ENCODE measurements at places on chromosomes 4 and X.

DNA sequence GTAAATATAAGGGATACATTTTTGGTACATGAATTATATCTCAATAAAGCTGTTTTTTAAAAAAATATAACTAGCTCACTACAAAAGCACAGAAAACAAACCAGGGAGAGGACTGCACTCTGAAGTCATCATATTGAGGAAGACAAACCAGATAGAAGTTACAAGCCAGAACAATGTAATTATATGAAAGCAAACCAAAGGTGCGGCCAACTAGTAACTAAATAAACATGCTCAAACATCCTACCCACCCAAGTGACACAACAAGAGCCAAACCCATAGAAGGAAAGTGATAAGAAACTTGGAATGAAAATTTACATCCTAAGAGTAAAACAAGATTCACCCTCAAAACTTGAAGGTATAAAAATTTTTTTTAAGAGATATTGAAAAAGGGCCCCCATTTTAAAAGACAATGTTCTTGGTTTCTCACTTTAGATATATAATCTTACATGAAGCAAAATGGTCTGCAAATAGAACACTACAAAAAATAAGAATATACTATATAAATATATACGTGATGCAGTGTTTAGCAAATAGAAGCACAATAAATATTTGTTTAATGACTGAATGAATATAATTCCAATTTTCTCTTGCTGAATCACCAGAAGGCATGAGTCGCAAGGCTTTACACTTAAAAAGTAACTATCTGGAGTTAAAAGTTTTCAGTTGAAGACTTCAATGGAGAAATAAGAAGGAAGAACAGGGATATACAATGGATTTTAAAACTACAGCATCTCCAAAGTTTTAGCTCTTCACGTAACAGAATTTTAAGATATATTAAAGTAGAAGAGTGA, 4.0 kb upstream of the SH3D19 start:
- DNase-seq, result no peak

DNA sequence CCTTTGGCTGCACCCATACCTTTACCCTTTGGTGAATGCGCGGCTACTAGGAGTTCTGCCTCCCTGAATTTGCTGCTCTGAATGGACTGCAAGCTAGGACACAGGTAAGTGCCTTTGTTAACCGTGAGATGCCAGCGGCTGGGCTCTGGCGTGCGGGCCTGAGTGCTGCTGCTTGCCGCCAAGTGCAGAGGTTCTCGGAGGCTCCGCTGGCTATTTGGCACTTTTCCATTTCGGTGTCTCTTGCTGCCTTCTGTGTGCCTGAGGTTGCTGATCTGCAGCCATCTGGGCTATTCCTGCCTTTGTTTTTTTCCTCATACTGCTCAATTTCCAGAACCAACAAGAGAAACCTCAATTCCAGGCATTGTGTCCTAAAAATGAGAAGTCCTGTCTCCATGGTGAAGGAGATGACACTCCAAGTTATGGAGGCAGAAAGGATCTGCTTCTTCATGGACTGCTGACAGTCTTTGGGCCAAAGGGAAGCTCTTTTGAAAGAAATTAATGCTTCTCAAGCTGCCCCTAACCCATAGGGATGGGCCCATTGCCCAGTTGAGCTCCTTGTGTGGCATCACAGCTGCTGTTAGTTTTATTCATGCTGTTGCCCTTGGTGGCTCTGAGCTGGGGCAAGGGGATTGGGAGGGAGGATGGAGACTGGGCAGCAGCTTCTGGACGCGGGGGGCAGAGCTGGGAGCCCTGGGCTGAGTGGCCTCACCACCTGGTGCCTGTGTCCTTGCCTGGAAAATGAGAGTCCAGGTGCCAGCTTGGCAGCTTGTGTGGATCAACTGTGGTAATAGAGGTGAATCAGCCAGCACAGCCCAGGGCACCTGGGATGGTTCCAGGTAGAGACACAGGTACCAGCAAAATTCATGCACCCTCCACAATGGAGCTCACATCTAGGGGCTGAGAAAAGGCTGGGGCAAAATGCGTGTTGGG, 3.8 kb upstream of the TBC1D14 start:
- DNase-seq, result peak; percentile 19

DNA sequence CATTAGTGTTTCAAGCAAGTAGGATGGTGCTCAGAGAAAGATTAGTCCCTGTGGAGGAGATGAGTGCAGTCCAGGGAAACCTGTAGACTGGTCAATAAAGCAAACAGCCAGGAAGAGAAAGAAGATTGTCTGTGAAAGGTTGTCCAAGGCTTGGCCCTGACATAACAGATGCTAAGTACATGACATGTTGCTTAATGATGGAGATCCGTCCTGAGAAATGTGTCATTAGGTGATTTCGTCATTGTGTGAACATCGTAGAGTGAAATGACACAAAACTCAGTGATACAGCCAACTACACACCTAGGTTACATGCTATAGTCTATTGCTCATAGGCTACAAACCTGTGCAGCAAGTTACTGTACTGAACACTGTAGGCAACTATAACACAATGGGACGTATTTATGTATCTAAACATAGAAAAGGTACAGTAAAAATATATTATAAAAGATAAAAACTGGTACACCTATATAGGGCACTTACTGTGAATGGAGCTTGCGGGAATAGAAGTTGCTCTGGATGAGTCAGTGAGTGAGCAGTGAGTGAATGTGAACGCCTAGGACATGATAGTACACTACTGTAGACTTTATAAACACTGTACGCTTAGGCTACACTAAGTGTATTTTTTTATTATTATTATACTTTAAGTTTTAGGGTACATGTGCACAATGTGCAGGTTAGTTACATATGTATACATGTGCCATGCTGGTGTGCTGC, 9.0 kb upstream of the PRSS48 start:
- no peak for DNase-seq

DNA sequence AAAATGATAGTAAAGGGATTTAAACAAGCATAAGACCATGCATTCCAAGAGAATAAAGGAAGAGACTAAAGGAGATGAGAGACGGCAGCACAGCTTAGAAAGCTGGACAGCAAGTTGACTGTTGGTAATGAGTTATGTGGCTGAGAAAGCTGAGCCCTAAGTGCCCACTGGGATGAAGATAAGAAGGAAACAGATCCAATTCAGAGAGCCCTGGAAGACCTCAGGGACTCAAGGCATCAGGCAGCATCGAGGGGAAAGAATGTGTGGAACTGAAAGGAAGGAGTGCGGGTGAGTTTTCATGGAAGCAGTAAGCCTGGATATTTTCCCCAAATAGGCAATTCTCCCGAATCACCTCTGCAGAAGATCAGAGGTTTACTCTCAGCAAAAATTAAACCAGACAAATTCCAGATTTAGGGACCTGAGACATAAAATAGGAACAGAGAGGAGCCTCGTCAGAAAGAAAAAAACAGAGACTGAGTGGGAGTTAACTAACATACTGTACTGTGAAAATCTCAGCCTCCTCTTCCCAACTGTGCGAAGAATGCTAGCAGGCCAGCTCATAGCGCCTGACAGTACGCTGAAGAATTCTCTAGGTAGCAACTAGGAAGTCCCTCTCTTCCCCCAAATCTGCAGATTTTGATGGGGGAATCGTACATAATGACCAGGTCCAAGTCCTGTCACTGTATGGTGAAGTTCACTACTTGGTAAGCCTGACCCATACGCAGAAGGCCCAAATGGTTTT, 187.7 kb upstream of the TAPT1 start:
- DNase-seq, result no peak

GRCh38 chr4:120753854-120754253, 168.7 kb downstream of the PRDM5 start:
- peak; percentile 35 for DNase-seq

DNA sequence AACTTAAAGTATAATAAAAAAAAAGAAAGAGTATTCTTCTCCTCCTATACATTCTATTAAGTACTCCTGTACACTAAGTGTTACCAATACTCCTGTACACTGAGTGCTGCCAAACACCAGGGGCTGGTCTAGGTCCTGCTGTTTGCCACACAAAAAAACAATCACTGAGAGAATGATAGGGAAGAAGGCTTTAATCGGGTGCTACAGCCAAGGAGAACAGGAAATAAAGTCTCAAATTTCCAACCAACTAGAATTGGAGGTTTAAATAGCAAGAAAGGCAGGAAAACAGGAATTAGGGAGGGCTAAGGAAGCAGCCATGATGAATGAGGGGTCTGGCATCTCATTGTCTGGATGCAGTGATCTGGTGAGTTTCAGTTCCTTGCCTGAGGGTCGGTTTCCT, 239.8 kb downstream of the ZNF674 start:
- DNase-seq, result no peak

DNA sequence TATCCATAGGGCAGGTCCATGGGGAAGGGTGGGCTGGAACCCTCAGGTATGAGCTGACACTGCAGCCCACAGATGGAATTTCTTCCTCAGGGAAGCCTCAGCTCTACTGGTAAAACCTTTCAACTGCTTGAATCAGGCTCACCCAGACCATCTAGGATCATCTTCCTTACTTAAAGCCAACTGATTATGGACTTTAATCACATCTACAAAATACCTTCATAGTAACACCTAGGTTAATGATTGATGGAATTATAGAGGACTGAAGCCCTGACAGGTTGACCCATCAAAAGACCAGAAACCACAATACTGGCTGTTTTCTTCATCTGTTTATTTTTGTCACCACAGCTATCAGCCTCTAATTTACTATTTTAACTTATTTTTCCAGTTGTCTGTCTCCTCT, 188.9 kb upstream of the BOD1L1 start:
- DNase-seq, result no peak

- no peak for DNase-seq
Observed at GRCh38 chr4:85986266-85986665, 373.6 kb downstream of the MAPK10 start.

GRCh38 chrX:13212191-13212651, 107.6 kb downstream of the ATXN3L start:
- DNase-seq, result peak; percentile 12

GRCh38 chrX:120560405-120560841, 339 bp downstream of the CUL4B start:
- DNase-seq, result peak; percentile 80

GRCh38 chrX:139691493-139691842, 16.5 kb downstream of the MCF2 start:
- peak; percentile 36 for DNase-seq

GRCh38 chr4:150491132-150492049, 90.6 kb upstream of the MAB21L2 start:
- peak; percentile 9 for DNase-seq

DNA sequence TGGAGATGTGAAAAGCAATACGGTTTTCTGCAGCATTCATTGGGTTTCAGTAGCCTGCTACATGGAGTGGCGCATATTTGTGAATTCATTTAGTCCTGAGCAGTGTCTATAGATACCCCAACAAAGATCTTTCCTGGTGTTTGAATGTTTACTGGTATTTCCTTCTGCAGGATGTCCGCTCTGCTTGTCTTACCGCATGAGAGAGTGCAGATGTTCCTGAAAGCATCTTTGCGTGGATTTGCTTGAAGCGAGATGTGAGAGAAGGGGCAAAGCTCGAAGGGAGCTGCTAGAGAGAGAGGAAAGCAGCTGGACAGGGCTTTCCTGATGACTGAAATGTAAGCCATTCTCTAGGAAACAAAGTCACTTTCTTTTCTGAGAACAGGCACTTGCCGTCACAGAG, 40.9 kb upstream of the GYPA start:
- DNase-seq, result no peak

GRCh38 chrX:132756439-132756838, 202.0 kb downstream of the HS6ST2 start:
- no peak for DNase-seq

DNA sequence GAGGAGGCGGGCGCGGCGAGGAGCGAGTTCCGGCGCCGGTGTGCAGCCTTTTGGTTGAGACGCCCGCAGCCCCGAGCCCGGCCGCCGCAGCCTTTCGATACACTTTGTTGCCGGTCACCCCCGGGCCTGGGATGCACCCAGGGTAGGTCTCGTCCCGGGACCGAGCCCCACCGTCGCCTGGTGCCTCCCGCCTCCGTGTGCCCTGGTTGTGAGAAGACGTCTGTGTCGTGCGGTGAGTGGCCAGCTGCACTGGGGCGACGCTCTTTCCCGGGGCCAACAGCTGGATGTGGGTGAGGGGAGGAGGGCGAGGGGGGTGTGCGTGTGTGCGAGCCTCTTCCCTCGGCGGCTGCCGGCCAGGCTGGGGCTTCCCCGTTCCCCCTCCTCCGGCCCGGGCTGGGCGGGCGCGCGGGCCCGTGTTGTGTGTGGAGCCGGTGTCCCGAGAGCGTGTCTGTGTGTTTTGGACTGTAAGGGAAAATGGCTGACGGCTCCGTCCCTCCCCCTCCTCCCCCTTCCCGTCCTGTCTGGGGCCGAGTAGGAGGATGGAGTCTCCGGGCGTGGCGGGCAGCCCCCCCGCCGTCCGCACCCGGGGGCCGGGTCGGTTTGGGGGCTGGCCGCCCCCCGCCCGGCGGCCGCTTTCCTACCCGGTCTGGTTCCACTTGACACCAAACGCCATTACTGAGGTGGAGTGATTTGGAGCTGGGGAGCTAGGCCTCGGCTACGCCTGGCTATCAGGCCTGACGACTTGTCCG, 807 bp downstream of the USP9X start:
- peak; percentile 82 for DNase-seq

DNA sequence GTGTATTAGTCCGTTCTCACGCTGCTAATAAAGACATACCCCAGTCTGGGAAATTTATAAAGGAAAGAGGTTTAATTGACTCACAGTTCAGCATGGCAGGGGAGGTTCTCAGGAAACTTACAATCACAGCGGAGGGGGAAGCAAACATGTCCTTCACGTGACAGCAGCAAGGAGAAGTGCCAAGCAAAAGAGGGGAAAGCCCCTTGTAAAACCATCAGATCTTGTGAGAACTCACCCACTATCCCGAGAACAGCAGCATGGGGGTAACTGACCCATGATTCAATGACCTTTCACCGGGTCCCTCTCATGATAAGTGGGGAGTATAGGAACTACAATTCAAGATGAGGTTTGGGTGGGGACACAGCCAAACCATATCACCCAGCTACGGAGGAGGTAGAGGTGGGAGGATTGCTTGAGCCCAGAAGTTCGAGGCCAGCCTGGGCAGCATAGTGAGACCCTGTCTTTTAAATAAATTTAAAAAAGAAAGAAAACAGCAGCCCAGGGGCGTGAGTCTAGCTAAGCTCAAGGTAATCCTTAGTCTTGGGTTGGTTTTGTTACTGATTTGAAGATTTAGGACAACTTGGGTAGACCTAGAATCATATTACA, 46.4 kb upstream of the TMEM131L start:
- DNase-seq, result no peak

DNA sequence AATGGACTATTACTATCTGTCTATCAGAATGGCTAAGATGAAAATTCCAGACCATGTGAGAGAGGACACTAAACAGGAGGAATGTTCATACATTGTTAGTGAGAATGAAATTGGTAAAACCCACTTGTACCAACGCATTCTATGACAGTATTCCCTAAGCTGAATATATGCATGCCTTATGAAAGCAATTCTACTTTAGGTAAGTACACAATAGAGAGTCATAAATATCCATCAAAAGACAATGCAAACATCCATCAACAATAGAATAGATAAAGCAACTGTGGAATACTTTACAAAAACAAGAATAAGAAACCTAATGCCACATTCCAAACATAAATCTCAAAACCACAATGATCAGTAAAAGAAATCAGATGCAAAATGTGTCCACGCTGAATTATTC, 529.3 kb downstream of the ANKRD50 start:
- no peak for DNase-seq

DNA sequence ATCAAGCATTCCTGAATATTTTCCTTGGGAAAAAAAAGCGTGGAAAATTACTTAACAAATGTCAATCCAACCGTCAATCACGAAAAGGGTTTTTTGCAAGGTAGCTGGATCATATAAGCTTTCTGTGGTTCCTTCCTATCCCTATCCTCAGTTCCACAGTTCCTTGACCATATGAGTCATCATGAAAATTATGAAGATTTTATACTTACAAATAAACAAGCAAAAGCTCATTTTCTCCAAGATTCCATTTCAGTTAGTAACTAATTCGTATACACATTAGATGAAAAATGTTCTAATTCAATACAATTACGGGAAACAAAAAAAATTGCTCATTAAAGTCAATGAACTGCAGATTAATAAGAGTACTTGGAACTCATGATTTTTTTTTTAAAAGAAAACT, 228.8 kb downstream of the NSUN7 start:
- no peak for DNase-seq
